Activated T-helper 1 cell treated with anti-CD3 and anti-CD28 coated beads, Interleukin-12 subunit alpha, Interleukin-12 subunit beta, Interleukin-2, Interleukin-4 antibody, amounts not matched to agents 30 ng/mL and 10 ng/mL and 1 ng/mL, durations not matched to agents 14 hours and 24 hours and 36 hours (primary cell): ENCODE measurements at places on chromosomes 12 and 14. TPM values are rescaled to one million over a fixed set of nuclear protein-coding genes. Genes with fewer than 3 reads are reported as not detected.

HCFC2 gene
- 8.5 and 8.9 TPM in 2 replicates for total RNA-seq

EML5 gene
- total RNA-seq, result 1.5 and 1.7 TPM in 2 replicates

MLEC gene
- total RNA-seq, result 139 and 150 TPM in 2 replicates

TMEM63C gene
- total RNA-seq, result 1.6 TPM in 2 replicates

ACRBP gene
- 0.83 and 1.0 TPM in 2 replicates for total RNA-seq

CPNE6 gene
- total RNA-seq, result not detected in 2 replicates

FOXA1 gene
- total RNA-seq, result 0.31 TPM in 1 of 2 replicates, not detected in the other

GALNT4 gene
- total RNA-seq, result 8.7 TPM in 2 replicates

- no peak overlapping the region for H3K27ac ChIP-seq
- no peaks in the 10 kb centered on the region for H3K4me1 ChIP-seq
- DNase-seq, result no peak
These were observed 283.4 kb downstream of the C12orf75 start for GRCh38 chr12:105613887-105614286.

- no peak overlapping the region for H3K27ac ChIP-seq
- no peak for DNase-seq
- no peak overlapping the region for H3K4me3 ChIP-seq
- H3K36me3 ChIP-seq, result no peaks in the 10 kb centered on the region
These were observed 278.7 kb upstream of the PRICKLE1 start for GRCh38 chr12:42868291-42868690.

DNA sequence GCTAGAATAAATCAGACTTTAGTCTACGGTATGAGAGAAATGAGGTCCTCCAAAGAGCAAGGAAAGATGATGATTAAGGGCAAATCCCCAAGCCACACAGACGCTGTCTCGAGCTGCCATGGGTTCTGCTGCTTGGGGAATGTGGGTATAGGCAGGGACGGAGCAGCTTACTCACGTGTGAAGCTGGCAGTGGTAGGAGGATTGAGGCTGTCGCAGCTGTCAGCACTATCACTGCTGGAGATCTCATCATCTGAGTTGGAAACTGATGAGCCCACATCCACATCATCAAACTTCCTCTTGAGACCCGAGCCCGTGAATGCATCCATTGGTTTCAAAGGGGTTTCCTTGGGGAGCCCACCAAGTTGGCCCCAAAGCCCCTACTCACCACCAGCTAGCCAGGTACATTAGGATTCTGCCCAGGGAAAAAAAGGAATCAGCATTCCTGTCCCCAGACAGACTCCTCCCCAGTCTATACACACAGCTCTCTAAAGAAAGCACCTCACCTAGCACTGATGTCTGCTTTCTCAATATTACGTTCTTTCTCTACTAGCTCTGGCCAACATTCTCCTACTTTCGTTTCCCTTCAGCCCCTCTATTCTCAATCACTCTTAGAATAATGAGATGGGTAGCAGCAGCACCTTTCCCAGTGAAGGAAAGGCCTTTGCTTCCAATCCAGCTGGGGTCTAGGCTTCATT is 7.0 kb downstream of the CSRNP2 start:
- no peak for DNase-seq
- H3K27me3 ChIP-seq, result no peaks in the 10 kb centered on the region
- H3K27ac ChIP-seq, result no peak overlapping the region

GRCh38 chr14:105152794-105153241 is 15.8 kb downstream of the JAG2 start:
- H3K4me1 ChIP-seq, result no peaks in the 10 kb centered on the region
- H3K27me3 ChIP-seq, result no peaks in the 10 kb centered on the region
- H3K27ac ChIP-seq, result no peak overlapping the region

DNA sequence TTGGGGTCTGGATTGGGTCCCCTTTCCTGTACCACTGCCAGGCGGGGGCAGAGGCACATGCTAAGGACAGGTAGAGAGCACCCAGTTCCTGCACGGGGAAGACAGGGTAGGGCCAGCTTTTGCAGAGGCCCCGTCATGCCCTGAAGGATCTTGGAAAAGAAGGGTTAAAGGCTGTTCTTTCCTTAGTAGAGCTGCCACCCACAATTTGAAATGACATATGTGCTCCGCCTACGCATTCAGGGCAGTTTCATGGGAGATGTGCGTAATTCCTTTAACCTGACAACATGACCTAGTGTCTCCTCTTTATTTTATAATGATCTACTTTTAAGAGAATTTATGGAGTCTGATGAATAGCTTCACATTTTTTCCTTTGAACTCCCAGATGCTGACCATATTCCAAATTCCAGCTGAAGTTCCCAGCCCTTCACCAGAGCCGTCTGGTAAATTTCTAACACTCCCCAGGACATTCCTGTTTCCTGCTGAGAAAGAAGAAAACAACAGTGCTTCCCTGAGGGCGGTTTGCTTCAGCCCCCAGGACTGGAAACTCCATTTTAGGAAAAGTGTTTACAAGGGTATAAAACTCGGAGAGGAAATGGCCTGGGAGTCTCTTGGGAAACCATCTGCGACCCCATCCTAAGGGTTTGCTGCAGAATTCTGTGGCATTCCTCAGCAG is 58.9 kb upstream of the PLEKHG3 start:
- DNase-seq, result no peak
- H3K36me3 ChIP-seq, result no peaks in the 10 kb centered on the region
- H3K4me3 ChIP-seq, result no peak overlapping the region

DNA sequence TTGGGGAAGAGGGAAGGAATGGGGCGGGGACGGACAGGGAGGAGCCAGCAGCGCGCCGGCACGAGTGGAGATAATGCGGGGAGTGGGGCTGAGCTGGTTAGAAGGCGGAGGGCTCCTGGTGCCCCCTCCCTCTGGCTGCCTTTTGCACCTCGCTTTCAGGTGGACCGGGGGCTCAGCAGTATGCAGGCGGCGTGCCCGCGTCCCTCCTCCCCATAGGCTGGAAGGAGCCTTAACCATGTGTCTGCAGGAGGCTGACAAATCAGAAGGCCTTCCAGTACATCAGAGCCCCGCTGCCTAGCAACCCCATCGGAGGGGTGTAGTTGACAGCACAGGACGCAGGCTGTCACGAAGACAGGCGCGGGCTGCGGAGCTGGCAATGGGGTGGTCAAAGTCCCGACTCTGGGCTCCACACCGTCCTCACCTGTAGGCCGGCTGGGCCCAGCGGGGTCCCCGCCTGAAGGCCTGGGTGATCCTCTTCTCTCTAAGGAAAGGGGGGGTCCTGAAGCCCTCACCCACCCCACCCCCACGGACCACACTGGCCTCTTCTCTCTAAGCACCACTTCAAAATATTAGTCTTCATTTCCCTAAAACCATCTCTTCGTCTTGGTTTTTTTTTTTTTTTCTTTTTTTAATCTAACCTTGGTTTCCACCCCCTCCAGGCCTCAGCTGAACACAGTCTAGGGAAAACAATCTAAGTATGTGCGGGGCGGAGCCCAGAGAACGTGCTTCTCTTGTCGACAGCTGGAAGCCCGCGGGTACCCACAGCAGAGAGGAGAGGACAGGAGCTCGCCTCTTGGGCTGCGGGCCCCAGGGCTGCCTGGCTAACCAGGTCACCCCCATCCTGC is 44.5 kb downstream of the KDM2B start:
- H3K4me1 ChIP-seq, result peaks cover 36% of the 10 kb centered on the region
- H3K4me3 ChIP-seq, result peak overlapping the region; percentile 76
- H3K36me3 ChIP-seq, result peaks cover 14% of the 10 kb centered on the region
- H3K27ac ChIP-seq, result no peak overlapping the region
- DNase-seq, result no peak

- DNase-seq, result no peak
- no peaks in the 10 kb centered on the region for H3K36me3 ChIP-seq
- H3K4me1 ChIP-seq, result no peaks in the 10 kb centered on the region
- H3K27me3 ChIP-seq, result no peaks in the 10 kb centered on the region
- H3K27ac ChIP-seq, result no peak overlapping the region
- H3K4me3 ChIP-seq, result no peak overlapping the region
These were observed 77.2 kb upstream of the PRICKLE1 start for GRCh38 chr12:42666671-42667243.

- no peaks in the 10 kb centered on the region for H3K27me3 ChIP-seq
- H3K4me3 ChIP-seq, result peak overlapping the region; percentile 93
- peak overlapping the region; percentile 93 for H3K27ac ChIP-seq
- H3K36me3 ChIP-seq, result no peaks in the 10 kb centered on the region
These were observed 4.4 kb downstream of the TNS2 start for GRCh38 chr12:53054112-53054878.

DNA sequence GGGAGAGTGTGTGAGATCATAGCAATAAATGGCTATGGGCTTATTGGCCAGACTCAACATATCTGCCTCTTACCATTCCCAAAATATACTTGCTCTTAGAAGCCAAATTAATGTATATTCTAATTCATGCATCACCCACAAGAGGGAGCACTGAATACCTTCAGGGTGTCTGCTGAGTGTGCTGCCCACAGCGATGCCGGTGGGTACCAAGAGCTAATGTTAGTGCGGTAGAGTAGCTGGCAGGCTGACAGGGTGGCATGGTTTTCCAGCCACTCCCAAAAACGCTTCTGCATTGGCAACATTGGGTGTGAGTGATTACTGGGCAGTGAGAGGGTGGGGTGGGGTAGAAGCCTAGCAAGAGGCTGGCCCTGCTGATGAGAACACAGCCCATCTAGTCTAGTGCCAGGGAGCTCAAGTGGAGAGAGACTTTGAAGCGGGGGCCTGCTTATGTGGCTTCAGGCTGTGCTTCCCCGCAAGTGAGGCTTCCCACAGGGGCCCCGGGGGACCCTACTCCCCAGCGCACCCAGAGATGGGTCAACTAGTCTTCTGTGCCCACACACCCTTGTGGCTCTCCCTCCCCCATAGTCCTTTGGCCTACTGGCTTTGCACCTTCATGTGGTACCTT is 9.2 kb upstream of the PLEKHD1 start:
- no peak for DNase-seq
- H3K27ac ChIP-seq, result no peak overlapping the region
- no peak overlapping the region for H3K4me3 ChIP-seq
- H3K27me3 ChIP-seq, result peaks cover 10% of the 10 kb centered on the region

DNA sequence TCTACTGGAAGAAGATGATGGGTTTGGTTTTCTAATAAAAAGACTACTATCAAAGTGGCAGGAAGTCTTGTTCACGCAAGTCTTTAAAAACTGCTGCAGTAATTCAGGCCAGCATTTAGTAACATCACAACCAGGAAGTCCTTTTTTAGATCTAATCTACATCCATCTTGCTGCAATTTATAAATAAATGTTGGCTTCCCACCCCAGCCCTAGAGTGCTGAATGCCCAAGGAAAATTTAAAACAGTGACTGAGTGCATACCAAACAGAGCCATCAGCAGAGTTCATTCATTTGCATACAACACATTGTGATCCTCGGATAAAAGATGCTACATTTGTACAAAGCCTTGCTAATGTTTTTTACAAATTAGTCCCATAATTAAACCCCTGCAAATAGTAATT is 72.1 kb downstream of the PHLDA1 start:
- no peak for DNase-seq
- peaks cover 6% of the 10 kb centered on the region for H3K36me3 ChIP-seq
- peaks cover 55% of the 10 kb centered on the region for H3K4me1 ChIP-seq
- H3K27me3 ChIP-seq, result peaks cover 4% of the 10 kb centered on the region

- peaks cover 31% of the 10 kb centered on the region for H3K4me1 ChIP-seq
- H3K36me3 ChIP-seq, result peaks cover 10% of the 10 kb centered on the region
These were observed 15.6 kb downstream of the BRF1 start for GRCh38 chr14:105285174-105285573.
